ENCODE measurements at places on chromosomes 11 and 22.

DNA sequence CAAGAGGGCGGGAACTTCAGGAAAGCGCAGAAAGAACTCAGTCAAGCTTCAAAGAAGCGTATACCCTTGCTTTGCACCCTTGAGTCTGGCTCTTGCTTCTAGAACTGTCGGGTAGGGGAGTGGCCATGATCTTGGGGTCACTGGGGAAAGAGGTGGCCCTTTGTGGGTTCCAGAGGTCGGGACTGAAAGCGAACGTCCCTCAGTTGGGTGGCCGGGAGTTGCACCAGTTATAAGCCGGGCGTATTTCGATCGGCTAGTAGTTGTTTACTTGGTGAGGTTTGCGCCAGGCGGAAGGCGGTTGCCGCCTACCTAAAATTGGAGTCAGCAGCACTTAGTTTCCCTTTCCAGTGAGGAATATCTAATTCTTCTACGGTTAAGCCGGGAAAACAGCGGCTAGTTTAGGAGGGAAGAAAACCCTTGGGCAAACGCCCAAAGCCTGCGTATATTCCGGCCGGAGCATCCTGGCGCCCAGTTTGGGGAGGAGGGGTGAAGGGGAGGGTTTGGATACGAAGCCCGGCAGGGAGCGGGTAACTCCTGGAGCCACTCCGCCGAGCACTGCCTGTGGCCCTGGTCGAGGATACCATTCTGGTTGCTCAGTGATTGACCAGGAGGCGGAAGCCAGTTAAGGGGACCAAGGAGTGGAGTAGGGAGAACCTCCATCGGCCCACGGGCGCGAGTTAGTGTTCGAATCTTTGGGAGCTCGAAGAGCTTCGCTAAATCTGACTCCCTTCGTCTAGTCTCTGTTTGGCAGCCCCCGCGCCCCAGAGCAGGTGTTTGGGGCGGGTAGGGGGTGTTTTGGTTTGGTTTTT lies 807 bp upstream of the WT1 start:
- DNase-seq, result no peak

DNA sequence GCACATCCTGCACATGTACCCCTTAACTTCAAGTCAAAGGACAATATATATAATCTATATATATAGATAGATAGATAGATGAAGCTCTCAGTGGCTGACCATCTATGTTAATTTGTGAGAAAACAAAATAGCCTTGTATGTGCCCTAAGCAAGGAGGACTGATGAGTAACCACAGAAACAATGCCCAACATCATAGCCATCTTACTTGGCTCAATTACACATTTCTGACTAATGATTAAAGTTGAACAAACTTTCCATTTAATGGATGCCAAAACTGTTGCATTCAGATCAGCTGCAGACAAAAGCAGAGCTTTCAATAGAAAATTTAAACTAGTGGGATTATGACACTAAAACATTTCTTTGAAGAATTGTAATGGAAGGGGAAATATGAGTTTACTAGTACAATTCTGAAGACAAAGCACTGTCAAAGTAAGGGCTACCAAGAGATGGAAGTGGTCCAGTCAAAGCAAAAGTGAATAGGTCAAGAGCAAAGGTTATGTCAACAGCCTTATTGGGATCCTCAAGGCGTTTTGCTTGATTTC lies 1188.2 kb upstream of the RAG2 start:
- DNase-seq, result no peak

- DNase-seq, result no peak
Observed at GRCh38 chr11:122995526-122995925, 13.9 kb upstream of the BSX start.

GRCh38 chr22:37806409-37807333 lies 1.1 kb upstream of the GCAT start:
- DNase-seq, result no peak

DNA sequence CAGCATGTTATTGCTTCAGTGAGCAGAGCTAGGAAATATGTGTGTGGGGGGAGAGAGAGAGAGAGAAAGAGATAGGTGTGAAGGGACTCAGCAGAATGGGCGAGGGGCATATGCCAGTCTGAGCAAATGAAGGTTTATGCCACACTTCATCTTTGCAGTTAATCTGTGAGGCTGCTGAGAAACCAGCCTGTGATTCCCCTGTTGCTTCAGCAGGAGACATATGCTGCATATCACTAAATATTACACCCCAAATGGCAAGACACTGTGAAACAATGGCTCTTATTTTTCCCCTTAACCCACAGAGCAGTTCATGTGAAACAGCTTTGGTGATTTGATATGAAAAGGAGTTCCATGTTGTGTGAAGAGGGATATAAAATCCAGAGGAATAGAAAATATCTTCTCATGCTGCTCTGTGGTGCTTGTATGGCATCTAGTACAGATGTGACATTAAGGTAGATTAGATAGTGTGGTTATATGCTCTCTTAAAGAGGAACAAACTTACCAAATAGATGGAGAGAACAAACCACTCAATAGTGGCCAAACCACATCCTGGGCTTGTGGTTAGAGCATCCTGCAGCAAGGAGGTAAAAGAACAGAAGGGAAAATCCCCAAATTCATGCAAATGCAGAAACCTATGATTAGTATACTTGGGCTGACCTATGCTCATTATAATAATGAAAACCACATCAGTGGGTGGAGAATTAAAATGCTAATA lies 864.2 kb downstream of the FAM181B start:
- no peak for DNase-seq

DNA sequence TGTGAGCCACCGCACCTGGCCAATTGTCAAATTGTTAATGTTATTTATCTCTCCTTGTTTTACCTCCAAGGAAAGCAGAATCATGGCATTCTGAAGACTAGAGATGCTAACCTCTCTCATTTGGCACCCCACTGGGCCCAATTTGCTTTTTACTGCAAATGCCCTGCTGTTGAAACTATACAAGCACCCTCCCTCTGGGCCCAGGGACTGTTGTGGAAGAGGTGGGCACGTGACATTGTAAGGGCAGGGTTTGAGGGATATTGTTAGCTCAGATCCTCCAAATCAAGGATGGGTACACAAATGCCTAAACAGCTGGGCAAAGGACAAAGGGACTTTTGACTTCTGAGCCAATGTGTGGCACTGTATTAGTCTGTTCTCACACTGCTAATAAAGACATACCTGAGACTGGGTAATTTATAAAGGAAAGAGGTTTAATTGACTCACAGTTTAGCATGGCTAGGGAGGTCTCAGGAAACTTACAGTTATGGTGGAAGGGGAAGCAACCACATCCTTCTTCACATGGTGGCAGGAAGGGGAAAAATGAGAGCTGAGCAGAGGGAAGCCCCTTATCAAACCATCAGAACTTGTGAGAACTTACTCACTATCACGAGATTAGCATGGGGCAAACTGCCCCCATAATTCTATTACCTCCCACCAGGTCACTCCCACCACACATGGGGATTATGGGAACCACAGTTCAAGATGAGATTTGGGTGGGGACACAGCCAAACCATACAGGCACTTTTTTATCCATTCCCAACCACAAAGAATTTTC lies 6.5 kb upstream of the ALDH3B2 start:
- no peak for DNase-seq

DNA sequence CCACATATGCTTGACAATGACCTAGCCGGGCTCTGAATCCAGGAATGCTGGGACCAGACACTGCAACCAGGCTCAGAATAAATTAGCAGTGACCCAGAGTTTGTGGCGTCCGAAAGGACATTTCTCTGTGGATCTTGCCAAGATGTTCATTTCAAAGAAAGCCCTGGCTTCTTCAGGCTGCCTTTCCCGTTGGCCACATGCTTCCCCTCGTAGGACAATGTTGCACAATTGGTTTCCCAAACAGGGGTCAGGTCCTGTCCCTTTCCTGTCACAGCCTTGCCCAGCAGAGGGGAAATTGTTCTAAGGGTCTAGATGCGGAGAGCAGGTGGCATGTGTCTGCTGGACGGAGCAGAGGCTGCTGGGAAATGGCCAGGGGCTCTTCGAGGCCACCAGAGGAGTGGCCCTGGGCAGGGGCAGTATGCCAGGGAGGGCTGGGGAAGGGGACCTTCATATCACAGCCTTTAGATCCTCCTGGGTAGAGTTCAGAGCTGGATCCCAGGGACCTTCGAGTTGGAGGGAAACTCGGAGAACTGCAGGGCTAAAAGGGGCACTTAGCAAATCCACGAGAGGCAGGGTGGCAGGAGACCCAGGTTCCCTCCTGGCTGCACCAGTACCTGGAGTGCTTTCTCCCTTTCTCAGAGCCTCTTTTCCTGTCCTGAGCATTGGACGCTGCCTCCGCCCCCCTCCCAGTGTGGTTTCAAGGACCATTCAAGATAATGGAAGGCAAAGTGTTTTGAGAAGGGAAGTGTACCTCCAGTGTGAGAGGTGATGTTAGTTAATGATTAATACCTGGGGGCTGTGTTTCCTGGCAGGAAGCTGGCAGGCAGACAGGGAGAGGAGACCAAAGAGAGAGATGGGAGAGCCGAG lies 42.3 kb downstream of the C11orf96 start:
- DNase-seq, result no peak

- DNase-seq, result no peak
Observed at GRCh38 chr22:46747646-46748045, 9.6 kb upstream of the CERK start.

- DNase-seq, result no peak
Observed at GRCh38 chr22:31995807-31996206, 47.3 kb upstream of the SLC5A1 start.

GRCh38 chr11:71307811-71308645 lies 55.7 kb upstream of the SHANK2 start:
- DNase-seq, result no peak

GRCh38 chr11:121311373-121311772 lies 18.8 kb downstream of the SC5D start:
- no peak for DNase-seq

GRCh38 chr11:78978831-78979230 lies 404.2 kb upstream of the NARS2 start:
- DNase-seq, result no peak

Data from GM04504 (cell line).